ENCODE measurements at places on chromosomes 13 and 19.

GRCh38 chr19:17936379-17936778, 3.6 kb downstream of the CCDC124 start:
- DNase-seq = no peak

DNA sequence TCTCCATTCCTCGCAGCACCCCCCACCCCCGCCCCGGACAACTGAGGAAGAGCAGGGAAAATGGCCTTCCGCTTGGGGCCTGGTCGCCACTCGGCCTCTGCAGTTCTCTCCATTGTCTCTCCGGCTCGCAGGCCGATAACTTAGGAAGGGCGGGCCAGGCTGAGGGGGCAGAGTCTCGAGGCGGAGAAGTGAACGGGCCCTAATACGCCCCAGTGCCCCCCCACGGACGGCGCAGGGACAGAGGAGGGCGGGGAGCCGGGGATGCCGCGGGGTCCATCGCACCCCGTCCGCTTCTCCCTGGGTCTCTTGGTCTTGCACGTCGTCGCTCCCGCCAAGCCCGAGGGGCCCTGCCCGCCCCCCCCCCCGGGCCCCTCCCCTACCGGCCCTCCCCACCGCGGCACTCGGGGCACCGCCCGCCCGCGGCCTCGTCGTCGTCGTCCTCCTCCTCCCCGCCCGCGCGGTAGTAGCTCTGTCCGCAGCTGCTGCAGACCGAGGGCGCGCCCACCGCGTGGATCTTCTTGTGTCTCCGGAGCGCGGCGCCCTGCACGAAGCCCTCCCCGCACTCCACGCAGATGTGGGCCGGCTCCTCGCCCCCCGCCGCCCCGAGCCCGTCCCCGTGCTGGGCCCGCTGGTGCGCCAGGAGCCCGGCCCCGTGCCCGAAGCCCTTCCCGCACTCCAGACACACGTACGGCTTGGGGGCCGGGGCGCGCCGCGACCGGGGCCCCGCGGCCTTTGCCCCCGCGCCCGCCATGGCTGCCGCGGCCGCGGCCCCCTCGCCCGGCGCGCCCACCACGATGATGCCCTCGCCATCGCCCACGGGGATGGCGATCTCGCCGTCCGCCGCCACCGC, 33.2 kb downstream of the ZNF787 start:
- DNase-seq = no peak

DNA sequence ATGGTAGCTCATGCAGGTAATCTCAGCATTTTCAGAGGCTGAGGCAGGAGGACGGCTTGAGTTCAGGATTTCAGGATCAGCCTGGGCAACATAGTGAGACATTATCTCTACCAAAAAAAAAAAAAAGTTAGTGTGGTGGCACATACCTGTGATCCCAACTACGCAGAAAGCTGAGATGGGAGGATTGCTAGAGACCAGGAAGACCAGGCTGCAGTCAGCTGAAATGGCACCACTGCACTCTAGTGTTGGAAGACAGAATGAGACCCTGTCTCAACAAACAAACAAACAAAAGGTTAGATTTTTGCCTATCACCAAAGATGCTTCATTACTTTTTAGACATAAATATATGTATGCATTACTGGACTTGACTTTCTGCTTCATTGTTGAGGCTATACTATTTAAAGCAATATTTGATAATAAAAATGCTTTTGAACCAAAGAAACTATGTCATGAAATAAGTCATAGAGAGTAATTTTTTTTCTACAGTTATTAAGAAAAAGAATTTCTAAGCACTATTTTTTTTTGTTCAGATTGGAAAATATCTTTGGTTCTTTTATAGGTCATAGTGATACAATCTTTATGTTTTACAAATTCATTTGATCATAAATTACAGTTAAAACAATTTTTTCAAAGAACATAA, 1180.1 kb upstream of the ATXN8OS start:
- no peak for DNase-seq

DNA sequence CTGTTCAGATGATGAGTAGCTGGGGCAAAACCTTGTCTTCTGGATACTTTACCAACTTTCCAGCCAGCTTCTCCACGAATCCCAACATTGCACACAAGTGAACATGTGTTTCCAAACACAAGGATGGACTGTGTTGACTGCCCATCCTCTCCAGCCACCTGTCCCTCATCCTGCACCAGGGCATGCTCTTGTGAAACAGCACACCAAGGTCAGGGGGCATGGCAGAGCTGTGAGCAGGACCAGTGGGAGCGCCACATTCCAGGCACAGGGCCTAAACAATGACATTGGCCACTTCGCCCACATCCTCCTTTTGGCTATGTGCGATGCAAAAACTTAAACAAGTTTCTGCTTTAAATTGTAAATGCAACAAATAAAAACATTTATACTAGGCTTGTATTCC, 105.5 kb downstream of the IRS2 start:
- DNase-seq = no peak

- DNase-seq = no peak
These were observed 1.5 kb downstream of the ONECUT3 start for GRCh38 chr19:1754636-1755466.

GRCh38 chr13:74203576-74203975, 69.4 kb upstream of the KLF12 start:
- no peak for DNase-seq

GRCh38 chr19:5206751-5207075, 133.9 kb downstream of the PTPRS start:
- DNase-seq = no peak

- no peak for DNase-seq
These were observed 4.9 kb downstream of the PCDH20 start for GRCh38 chr13:61410669-61411297.

DNA sequence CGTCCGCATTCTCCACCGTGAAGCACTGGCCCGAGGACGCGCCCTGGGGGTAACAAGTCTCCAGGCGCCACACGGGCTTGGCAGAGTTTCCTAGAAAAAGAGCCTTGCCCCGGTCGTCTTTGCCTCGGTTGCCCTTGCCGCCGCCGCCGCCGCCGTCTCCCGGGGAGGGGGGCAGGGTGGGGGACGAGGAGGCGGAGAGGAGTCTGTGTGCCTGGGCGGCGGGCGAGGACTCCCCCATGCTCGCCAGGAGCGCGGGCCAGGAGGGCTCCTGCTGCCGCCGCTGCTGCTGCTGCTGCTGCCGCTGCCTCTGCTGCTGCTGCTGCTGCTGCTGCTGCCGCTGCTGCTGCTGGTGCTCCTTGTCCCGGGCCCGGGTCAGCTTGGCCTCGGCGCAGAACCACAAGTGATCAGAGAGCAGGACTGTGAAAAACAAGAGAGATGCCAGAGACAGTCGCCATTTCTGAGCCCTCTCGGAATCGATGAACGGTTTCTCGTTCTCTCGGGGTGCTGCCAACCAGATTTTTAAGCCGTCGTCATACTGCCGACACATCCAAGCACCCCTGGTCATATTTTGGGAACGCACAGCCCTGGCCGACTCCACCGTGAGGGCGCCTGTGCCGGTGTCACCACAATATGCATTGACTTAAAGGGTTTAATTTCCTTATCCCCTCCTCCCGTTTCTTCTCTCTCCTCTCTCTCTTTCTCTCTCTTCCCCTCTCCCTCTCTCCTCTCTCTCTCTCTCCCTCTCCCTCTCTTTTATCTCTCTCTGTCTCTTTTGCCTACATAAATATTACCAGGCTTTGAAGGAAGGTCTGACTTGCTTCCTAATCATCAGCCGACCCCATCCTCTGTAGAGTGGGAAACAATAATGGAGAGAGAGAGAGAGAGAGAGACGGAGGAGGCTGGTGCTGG, 349.1 kb downstream of the LIG4 start:
- no peak for DNase-seq

- peak; percentile 26 for DNase-seq
These were observed 641 bp upstream of the SOX21 start for GRCh38 chr13:94712812-94713560.

DNA sequence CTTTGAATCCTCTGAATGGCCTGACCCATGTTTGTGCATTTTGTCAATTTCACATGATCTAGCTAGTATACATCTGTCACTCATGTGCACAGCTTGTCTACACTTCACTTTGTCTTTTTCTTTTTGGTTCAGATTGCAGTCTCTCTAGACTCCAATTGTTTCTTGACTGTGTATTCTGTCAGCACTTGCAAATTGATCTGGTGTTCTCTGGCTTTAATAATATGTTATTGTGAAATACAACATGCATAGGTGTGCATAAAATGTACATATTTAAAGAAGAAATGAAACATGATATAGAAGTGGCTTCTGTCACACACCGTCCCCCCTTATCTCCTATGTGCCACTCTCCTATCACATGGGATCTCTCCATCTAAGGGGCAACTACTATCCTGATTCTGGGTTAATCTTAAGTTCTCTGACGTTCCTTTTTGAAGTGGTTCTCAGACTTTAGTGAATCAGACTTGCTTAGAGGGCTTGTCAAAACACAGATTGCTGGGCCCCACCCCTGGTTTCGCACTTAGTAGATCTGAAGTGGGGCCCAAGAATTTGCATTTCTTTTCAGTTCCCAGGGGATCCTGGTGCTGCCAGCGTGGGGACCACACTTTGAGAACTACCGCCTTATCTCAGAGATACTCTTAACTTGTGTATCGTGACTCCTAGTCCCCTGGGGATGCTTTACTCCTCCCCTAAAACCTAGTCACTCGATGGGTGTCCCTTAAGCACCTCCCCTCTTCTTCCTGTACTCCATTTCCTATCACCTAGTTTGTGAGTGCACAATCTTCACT, 5.8 kb downstream of the KRTDAP start:
- DNase-seq = no peak

DNA sequence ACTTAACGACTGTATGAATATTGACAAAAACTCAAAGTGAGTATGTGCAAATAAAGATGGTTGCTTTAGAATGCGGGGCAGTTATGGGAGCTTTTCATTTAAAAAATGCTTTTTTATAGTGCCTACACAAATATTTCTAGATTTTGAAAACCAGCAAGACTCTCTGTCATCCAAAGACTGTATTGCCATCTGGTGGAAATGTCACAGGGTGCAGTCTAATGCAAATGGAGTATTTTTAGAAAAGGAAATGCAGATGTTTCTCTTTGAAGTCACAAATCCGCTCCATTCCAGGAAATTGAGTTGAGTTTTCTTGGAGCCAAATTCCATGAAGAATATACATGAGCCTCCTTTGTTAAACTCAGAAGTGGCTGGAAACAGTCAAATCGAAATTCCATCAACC, 2.3 kb upstream of the C1QTNF9B start:
- no peak for DNase-seq

DNA sequence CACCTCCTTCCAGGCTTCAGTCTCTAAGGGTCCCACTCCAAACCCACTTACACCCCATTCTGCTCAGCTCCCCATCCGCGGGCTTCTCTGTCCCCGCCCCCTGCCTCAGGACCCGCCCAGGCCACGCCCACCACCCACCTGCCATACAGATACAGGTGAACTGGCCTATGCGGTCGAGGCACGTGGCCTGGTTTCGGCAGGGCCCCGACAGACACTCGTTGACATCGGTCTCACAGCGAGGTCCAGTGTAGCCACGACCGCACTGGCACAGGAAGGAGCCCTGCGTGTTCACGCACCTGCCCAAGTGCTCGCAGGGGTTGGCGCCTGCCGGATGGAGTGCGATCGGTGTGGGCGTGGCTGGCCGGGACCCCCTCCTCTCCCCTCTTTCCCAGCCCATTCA, 11.9 kb downstream of the NOTCH3 start:
- DNase-seq = no peak

- DNase-seq = no peak
These were observed 1.8 kb downstream of the ACOD1 start for GRCh38 chr13:76950101-76950500.

- no peak for DNase-seq
These were observed 14.0 kb downstream of the ADGRE2 start for GRCh38 chr19:14764401-14764800.

- DNase-seq = no peak
These were observed 9.7 kb downstream of the TEX29 start for GRCh38 chr13:111330066-111330610.

DNA sequence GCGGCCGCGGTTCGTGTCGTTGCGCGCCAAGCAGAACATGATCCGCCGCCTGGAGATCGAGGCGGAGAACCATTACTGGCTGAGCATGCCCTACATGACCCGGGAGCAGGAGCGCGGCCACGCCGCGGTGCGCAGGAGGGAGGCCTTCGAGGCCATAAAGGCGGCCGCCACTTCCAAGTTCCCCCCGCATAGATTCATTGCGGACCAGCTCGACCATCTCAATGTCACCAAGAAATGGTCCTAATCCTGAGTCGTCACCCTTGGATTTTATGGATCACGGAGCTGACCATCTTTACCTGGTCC, 475 bp downstream of the MRPL57 start:
- no peak for DNase-seq

GRCh38 chr19:31890230-31890629, 455.2 kb upstream of the ZNF507 start:
- no peak for DNase-seq

GRCh38 chr13:75365724-75366173, 116.2 kb downstream of the TBC1D4 start:
- no peak for DNase-seq

GRCh38 chr13:111957913-111958450, 109.0 kb upstream of the SOX1 start:
- no peak for DNase-seq

- no peak for DNase-seq
These were observed 9.5 kb downstream of the TSC22D1 start for GRCh38 chr13:44566601-44567000.

GRCh38 chr13:87274209-87274819, 396.9 kb upstream of the SLITRK5 start:
- DNase-seq = no peak

DNA sequence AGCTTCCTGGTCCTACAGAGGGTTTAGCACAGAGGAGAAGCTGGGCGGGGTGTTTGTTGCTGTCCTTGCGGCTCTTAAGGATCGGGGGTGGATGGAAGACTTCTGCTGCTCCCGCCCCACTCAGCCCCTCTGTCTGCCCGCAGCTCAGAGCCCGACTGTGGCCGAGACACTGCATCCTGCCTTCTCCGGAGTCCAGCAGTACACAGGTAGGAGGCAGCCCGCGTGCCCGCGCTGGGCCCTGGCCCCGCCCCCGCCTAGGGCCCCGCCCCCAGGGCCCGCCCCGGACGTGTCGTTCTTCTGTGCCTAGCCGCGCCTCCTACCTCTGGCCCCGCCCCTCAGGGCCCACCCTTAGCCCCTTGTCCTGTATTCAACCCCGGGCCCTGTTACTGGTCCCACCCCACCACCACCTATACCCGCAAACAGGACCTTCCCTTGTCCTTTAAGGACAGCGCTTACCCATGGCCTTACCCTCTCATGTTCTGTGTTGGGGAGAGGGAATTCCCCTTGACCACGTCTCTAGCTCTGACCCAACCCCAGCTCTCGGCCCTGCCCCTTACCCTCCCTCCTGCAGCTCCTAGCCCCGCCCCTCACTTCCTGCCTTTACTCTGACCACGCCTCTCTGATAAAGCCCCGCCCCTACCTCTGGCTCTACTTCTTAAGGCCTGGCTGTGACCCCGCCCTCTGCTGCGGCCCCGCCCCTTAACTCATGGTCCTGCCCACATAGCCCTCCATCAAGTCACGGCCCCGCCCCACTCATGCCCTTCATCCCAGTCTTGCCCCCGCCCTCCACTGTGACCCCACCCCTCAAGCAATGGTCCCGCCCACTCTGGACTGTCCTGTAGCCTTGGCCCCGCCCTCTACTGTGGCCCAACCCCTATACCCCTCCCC, 60.5 kb downstream of the CELF5 start:
- no peak for DNase-seq

DNA sequence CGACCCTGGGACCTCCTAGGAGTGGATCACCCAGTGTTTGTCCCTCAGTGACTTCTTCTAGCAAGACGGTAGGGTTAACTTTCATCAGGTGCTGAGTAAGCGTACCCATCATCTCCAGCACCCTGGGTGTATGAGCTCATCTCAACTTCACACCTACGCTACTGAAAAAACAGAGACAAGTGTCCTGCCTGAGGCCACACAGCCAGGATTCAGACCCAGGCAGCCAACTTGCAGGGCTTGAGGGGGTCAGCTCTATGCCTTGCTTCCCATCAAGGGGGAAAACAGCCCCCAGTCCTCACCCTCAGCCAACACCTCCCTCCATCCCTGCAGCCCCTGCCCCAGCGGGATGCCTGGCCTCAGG, 4.6 kb downstream of the TLE2 start:
- no peak for DNase-seq
